ENCODE measurements at places on chromosomes 16 and 17.

DNA sequence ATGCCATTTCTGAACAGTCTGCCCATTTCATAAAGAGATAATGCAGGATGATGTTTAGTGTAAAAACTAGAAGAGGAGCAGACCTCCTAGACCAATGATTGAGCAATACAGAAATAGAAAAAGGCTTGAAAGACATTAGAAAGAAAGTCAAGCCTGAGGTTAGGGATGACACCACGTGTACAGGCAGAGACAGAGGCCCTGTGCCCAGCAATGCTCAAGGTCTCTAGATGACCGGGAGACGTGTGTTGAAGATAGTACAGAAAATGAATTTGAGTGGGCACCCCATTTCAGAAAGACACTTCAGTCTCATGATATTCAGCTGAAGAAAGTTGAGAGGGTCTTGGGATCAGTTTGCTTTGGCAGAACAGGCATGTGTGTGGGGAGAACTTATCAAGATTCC lies 5.4 kb downstream of the GID4 start:
- DNase-seq, result no peak

GRCh38 chr17:49482144-49482817 lies 12.8 kb upstream of the NGFR start:
- no peak for DNase-seq

DNA sequence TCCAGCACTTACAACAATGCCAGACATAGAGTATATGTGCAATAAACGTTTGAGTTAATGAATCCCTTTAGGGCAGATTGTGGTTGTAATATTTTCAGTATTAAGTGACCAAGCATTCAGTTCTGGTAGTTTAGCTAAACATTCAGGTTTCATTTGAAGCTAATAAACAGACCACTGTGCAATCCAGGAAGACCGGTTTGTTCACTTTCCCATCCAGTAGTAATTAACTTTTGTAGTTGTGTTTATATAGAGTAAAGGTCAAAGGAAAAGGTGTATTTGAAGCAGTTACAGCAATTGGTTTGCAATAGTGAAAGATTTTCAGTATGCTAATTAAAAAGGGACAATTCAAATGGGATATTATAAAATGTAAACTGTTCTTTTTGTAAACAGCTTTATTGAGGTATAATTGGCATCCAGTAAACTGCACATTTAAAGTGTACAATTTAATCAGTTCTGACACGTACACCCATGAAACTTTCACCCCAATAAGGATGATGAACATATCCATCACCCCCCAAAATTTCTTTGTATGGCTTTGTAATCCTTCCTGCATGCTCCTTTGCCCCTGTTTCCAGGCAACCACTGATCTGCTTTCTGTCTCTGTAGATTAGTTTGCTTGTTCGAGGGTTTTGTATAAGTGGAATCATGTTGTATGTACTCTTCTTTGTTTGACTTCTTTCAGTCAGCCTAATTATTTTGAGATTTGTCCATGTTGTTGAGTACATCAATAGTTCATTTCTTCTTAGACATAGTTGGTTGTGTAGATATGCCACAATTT lies 26.3 kb downstream of the MRTFB start:
- DNase-seq, result no peak

GRCh38 chr17:48492401-48493298 lies 38.2 kb downstream of the HOXB1 start:
- peak; percentile 26 for DNase-seq

DNA sequence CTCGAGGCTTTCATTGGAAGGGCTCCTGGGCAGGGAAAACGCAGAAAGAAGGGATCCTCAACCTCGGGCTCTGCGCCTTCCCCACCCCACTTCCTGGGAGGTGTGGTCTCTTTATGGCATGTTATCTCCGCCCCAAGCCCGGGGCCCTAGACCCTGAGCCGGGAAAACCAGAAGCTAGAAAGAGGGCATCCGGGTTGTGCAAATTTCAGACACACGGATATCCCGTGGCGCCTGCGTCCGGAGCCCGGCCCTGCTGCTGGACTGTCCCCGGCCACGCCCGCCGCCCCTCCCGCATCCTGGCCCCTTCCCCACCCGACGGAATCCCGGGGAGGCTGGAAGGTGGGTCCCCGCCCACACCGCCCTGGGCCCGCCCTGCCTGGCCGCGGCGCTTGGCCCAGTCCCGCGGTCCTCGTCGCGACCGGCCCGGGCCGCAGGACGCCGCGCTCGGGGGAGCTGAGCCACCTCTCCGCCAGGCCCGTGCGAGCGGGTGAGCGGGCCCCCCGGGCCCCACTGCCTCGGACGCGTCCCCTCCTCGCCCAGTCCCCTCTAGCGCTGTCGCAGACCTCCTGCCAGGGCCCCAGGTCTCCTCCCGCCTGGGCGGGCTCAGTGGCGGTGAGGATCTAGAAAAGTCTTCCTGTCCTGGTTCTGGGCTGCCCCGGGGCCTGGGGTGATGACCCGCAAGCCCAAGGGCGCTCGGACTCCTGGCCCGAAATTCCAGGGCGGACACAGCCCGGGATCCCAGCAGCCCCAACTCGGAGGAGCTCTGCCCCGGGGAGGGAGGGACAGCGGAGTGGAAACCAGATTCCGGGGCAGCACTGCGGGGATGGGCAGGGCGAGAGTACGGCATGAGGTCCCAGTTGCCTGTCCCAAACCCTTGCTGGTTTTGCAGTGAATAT lies at the start of gene SLC16A5:
TSS of gene SLC16A5 (plus strand) at position 397 of the 896 bp plus-strand sequence. CDS start 5,683 bp downstream, outside the sequence.
- no peak for DNase-seq

DNA sequence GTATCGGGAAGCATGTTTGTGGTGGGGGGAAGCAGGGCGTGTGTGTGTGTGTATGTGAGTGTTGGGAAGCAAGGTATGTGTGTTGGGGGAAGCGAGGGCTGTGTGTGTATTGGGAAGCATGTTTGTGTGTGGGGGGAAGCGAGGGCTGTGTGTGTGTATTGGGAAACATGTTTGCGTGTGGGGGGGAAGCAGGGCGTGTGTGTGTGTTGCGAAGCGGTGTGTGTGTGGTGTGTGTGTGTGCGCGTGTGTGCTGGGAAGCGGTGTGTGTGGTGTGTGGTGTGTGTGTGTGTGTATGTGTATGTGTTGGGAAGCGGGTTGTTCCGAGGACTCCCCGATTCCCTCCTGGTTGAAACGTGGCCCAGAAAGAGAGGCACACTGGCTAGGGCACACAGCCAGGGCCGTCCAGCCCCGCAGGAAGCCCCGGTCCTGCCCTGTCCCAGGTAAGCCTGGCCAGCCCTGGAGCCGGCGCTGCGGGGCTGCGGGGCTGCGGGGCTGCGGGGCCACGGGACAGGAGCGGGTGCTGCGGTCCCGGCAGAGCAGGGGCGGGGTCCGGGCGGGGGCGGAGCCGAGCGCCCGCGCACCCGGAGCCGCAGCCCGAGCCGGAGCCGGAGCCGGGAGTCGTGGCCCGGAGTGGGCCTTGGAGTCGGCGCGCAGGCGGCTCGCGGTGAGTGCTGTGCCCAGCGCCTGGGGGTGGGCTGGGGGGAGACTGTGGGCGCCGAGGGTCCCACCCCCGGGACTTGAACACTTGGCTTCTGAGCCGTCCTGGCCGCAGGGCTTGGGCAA lies at the start of gene NOD2:
TSS of gene NOD2 (plus strand) at position 608 of the 783 bp plus-strand sequence. CDS start 5,890 bp downstream, outside the sequence.
- DNase-seq, result no peak

DNA sequence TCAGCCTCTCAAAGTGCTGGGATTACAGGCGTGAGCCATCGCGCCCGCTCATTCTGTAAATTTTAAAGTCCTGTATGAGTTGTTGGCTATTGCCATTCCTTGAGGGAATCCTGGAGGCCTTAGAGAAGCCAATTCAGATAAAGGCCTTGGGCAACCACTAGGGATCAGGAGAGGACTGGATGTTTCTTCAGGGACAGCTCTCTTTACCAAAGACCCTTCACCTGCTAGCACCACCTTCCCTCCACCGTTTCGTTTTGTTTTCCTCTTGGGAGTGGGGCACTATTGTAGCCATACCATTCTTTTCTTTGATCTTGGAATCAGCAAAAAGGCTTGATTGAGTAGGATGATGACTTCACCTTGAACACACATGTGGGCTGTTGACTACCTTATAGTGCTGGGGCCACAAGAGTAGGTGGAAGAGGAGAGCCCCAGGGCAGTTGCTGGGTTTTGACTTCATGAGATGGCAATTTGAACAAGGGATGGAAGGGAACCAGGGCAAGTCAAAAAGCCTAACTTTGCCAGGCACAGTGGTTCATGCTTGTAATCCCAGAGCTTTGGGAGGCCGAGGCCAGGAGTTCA lies 7.0 kb upstream of the ANKRD40CL start:
- no peak for DNase-seq

GRCh38 chr16:50021544-50021943 lies 3.5 kb upstream of the CNEP1R1 start:
- DNase-seq, result no peak

DNA sequence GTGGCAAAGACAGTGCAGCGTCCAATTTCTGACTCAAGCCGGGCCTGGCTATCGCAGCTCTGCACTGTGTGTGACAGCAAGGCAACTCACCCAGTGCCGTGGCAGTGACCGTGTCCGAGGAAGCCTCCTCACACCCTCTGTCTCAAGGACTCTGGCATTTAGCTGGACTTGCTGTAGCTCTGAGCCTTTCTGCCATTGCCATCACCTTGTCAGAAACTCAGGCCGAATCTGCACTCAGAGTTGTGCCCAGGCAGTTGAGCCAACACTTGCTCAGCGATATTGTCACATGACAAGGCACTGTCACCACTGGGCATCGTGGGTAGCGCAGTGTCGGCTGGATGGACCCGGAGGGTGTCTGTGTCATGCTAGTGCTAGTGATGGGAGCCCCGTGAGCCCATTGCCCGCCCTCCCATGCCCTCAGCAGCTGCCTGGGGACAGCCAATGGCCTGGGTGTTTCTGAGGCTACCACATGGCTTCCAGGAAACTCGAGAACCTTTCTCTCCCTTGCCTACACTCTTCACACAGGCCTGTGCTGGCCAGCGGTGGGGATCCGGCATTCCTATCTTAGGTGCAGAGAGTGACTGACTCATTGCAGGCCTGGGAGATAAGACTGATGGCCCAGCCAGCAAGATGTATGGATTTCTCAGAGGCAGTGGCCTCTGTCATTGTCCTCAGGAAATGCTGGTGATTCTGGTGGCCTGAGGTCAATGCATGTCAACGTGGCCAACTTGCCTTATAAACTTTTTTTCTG lies 22.1 kb upstream of the STH start:
- no peak for DNase-seq

DNA sequence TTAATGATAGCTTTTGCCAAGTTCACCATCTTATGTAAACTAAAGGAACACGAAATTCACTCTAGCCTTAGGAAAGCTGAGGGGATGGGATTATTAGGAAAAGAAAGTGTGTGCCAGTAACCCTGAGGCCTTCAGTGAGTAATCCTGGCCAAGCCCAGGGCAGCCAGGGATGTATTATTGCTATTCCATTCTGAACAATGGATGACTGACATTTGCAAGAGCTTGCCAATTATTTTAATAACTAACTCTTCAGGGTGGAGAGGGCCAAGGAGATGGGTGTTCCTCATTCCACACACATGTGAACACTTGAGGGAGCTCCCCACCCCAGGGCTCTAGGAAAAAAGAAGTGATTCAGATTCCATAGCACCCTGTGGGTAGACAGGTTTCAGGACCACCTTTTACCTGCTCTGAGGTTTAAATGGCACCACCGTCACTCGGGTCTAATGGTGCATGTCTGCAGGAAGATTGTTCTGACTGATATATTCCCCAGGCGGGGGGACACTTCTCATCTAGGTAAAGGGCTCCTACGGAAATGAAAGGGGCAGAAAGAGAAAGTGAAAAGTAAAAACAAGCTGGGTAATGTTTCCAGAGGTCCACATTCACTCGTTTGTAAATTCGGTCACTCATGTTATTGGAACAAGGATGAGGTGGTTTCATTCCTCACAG lies 41.5 kb downstream of the TK2 start:
- no peak for DNase-seq

All from activated CD8-positive, alpha-beta memory T cell treated with anti-CD3 and anti-CD28 coated beads for 48 hours (primary cell).